ENCODE measurements at places on chromosomes 7 and 10. TPM values are rescaled to one million over a fixed set of nuclear protein-coding genes. Genes with fewer than 3 reads are reported as not detected.

DNA sequence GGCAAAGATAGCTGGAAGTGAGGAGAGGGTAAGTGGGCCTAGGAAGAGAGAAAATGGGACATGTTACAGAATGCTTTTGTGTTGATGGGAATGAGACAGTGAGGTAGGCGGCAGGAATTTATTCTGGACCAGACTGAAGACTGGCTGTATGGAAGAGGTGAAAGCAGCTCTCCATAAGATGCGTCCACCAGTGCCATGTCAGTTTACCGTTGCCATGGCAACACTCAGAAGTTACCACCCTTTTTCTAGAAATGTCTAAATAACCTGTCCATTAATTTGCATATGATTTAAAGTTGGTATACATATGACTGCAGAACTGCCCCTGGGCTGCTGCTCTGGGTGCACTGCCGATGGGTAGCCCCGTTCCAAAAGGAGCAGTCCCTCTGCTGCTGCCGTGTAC is 46.7 kb downstream of the RAB18 start:
- DNase-seq: no peak

DNA sequence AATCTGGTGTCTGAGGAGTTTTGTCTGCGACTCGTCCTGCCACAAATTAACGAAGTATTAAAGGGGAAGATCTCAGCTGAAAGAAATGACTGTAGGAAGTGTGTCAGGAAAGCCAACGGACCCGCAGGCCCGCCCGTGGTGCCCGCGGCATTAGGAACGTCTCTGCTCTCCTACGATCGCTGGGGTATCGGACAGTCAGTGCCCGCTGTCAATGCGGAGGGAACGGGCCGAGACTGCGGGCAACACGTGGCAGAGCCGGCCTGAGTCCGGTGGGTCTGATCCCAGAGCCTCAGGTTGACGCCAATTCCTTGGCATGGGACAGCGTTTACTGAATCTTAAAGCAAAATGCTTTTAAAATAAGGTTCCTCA is 128.7 kb downstream of the KBTBD2 start:
- no peak for DNase-seq

PDE6C gene
- not detected for total RNA-seq

CUTC gene
- total RNA-seq: 33.2 TPM

DNA sequence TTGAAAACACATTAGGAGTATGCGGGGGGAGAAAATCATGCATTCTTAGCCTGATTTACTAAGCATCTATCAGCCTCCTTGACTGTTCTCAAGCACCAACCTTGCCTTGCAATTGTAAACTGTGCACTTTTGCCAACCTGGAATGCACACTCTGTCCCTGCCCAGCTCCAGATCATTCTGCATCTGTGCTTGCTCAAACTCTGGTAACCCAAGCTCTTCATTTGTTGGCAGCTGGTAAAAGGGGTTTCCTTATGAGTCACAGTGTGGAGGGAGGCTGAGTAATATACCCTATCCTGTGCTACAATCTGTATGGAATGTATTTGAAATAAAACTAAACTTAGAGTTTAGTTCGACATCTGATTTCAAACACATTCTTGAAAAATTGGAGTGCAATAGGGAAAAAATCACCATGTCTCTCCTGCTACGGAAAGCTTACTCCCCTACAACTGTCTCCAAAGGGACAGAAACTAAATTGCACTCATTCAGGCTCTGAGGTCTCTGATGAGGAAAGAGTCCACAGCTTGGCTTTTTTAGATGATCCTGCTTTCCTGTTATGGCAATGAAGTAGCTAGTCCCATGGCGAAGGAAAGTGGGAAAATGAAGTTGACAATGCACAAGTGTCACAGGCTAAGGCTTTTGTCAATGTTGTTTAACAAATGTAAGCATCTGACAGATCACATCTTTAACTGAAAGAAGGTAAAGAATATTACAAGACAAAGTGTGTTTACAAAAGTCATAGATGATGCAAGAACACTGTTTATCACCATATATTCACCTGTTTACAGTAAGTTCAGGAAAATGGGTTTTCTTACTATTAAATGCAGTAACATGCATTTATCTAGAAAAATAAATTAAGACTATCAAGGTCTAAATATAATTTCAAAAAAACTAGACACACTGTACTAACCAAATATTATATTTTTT is 61.9 kb downstream of the TES start:
- DNase-seq: no peak

GRCh38 chr7:154744256-154744860 is 258.6 kb downstream of the PAXIP1 start:
- DNase-seq: peak; percentile 67
